ENCODE measurements at places on chromosomes 7 and 10. TPM values are rescaled to one million over a fixed set of nuclear protein-coding genes. Genes with fewer than 3 reads are reported as not detected.

GRCh38 chr10:85315657-85316056 lies 987.3 kb downstream of the CCSER2 start:
- no peak overlapping the region for H3K4me3 ChIP-seq
- no peaks in the 10 kb centered on the region for H3K36me3 ChIP-seq
- DNase-seq = no peak
- no peak overlapping the region for H3K27ac ChIP-seq

- no peaks in the 10 kb centered on the region for H3K27me3 ChIP-seq
- H3K4me1 ChIP-seq = peaks cover 11% of the 10 kb centered on the region
- no peak overlapping the region for H3K27ac ChIP-seq
- H3K36me3 ChIP-seq = no peaks in the 10 kb centered on the region
- H3K4me3 ChIP-seq = no peak overlapping the region
Measured at GRCh38 chr10:78314651-78315050, 281.0 kb downstream of the RPS24 start.

GRCh38 chr7:71772779-71773178 lies 639.4 kb downstream of the CALN1 start:
- no peak overlapping the region for H3K4me3 ChIP-seq
- H3K4me1 ChIP-seq = no peaks in the 10 kb centered on the region

- no peak overlapping the region for H3K27ac ChIP-seq
- no peaks in the 10 kb centered on the region for H3K4me1 ChIP-seq
- H3K27me3 ChIP-seq = no peaks in the 10 kb centered on the region
- H3K36me3 ChIP-seq = no peaks in the 10 kb centered on the region
- no peak overlapping the region for H3K4me3 ChIP-seq
- DNase-seq = no peak
Measured at GRCh38 chr10:7449063-7449695, 38.3 kb upstream of the SFMBT2 start.

DNA sequence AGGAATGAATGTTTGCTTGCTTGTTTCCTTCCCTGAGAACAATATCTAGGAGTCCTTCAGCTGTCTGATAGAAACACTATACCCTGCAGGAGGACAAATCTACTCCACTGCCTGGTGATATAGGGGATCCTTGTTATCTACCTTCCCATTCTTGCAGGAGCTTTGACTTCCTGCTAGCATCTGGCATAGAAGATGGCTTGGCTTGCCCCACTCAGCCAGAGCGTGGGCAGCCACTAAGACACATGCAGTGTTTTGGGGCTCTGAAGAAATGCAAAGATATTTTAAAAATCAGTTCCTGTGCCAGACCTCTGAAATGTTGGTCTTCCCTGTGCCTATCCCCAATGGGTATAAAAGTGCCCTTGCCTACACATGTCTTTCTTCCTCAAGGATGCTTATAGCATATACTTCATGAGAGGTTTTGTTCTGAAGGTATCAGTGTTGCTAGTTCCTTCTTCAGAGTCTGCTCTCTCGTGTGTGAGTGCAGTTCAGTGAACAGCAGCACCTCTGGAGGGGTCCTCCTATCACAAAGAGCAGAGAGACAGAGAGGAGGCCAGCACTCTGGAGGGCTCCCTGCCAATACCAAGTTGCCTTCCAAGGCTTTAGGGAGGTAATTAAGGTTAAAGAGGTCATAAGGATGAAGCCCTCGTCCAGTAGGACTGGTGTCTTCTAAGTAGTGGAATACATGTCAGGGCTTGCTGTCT lies 149.1 kb upstream of the CALCR start:
- no peaks in the 10 kb centered on the region for H3K4me1 ChIP-seq
- no peaks in the 10 kb centered on the region for H3K27me3 ChIP-seq
- no peak for DNase-seq
- H3K27ac ChIP-seq = no peak overlapping the region

- H3K4me3 ChIP-seq = no peak overlapping the region
- no peak for DNase-seq
- H3K36me3 ChIP-seq = no peaks in the 10 kb centered on the region
- H3K27ac ChIP-seq = no peak overlapping the region
- H3K27me3 ChIP-seq = no peaks in the 10 kb centered on the region
- peaks cover 19% of the 10 kb centered on the region for H3K4me1 ChIP-seq
Measured at GRCh38 chr7:90958647-90959046, 305.6 kb upstream of the FZD1 start.

- H3K27me3 ChIP-seq = no peaks in the 10 kb centered on the region
- H3K4me3 ChIP-seq = no peak overlapping the region
- no peaks in the 10 kb centered on the region for H3K4me1 ChIP-seq
- no peak for DNase-seq
- no peaks in the 10 kb centered on the region for H3K36me3 ChIP-seq
Measured at GRCh38 chr7:134254311-134254710, 62.4 kb downstream of the SLC35B4 start.

NEUROG3 gene
- not detected for total RNA-seq

TWIST1 gene
- total RNA-seq = 0.51 TPM

MEIG1 gene
- not detected for total RNA-seq
